ENCODE measurements at places on chromosomes 13 and 19.

GRCh38 chr19:35098413-35099049 lies 17.1 kb upstream of the FXYD3 start:
- DNase-seq: no peak

- DNase-seq: no peak
These were observed 95.6 kb downstream of the DLEU7 start for GRCh38 chr13:50747737-50748350.

DNA sequence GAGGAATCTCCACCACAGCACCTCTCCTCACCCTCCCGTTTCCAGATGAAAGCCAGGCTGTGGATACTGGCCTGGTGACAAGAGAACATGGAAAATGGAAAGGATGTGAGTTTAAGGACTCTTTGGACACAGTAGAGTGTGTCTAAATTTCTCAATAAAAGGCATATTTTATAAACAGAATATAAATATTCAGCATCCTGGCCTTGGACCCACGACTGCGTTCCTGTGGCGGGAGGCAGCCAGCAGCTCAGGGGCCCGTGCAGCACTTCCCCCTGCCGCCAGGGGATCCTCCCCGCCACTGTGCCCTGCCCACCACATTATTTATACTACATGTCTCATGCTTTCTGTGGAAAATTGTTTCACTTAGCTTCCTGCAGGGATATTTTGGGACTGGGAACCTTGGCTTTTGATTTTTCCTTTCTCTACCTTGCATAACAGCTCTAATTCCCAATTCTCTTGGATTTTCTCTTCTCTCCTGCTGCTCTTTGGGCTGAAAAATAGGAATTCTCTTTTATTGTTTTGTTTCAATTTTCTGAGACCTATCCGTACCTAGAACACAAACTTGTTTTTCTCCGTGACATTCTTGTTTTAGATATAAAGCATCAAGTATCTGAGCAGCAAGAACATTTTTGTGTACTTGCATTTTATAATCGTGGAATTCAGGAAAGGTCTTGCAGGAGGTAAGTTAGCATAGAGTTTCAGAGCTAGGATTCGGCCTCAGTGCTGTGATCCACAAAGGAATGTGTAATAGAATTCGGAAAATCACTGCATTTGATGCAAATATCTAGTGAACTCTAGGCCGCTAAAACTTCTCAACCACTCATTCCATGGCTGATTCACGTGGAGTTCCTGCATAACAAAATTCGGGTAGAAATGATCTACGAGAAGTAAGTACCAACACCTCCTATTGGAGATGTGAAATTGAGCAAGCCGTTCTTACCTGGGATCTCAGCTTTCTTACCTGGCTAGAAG lies 107.7 kb upstream of the SPATA13 start:
- no peak for DNase-seq

GRCh38 chr19:49106648-49107135 lies 7.5 kb upstream of the LIN7B start:
- peak; percentile 79 for DNase-seq

- DNase-seq: no peak
These were observed 155.6 kb upstream of the IRS2 start for GRCh38 chr13:109941951-109942350.

GRCh38 chr13:28297341-28297740 lies 159.0 kb downstream of the PAN3 start:
- no peak for DNase-seq

DNA sequence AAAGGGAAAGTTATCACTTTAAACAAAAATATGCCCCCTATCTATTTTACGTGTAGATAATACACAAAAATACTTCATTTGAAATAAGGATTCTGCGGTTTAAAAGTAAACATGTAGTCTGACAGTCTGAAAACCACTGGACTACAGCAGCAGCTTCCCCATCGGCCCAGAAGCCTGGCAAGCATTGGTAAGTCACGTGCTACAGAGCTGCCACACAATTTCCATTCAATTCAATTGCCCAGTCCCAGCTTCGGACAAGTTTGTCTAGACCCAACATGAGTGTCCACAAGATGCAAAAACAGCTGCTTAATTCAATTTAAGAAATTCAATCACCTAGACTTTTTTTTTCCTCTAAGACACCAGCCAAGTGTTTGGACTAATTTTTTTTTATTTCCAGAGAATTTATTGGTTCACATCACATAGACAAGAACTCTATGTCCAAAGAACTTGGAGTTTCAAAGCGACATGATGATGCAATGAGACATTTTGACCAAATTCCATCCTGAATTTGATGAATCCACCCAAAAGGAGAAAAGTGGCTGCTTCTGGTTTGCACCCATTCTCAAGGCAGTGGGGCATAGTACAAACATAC lies 458.9 kb downstream of the COG6 start:
- DNase-seq: no peak

DNA sequence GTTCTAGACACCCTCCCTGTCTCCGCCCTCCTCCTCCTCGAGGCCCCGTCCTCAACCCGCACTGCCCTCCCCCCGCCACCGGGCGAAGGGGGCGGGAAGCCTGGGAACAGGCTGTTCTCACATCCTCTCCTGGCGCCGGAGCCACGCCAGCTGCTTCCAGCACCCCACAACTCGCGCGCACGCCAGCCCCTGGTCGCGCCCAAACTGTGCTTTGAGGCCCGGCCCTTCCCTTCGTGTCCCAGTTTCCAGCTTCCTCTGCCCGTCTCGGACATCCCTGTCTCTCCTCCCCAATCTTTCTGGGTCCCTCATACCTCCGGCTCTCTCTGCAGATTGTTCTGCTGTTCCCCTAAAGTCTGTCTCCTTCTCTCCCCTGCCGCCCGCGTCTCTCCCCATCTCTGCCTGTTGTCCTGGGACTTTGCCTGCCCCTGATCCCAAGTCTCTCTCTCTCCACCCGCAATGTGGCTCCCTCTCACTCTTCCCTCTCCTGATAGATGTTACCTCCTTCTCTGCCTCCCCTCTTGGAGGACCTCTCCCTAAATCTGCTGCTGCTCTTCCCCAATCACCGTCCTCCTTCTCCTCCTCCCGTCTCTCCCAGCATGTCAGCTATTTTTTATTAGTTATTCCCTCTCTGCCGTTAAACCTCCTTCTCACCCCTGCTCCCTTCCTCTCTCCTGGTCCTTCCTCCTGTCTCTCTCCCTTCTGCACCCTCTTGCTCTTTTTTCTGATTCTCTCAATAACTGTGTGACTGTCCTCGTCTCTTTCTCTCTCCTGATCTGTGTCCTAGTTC lies 14.2 kb downstream of the DPF1 start:
- no peak for DNase-seq

- DNase-seq: peak; percentile 70
These were observed 25.4 kb upstream of the GPR12 start for GRCh38 chr13:26785838-26786630.

- no peak for DNase-seq
These were observed 531.9 kb downstream of the KLF12 start for GRCh38 chr13:73602295-73602694.
